ENCODE measurements at places on chromosomes 13 and 19.

GRCh38 chr19:33000510-33000909 is 28.5 kb downstream of the FAAP24 start:
- DNase-seq = no peak

DNA sequence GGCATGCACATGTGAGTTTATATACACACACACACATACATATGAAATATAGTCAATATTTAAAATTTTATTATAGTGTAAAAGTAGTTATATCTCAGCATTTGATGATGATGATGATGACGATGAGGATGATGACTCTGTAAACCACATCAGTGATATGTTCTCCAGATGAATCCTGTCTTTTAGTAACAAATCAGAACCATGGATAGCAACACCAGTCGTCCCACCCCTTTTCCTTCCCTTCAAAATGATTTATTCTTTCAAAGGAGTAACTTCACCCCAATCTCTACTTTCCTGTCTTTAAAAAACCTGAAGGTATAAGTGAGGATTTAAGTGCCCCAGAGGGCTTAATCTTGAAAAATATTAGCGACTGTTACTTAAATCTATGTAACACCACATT is 74.1 kb downstream of the DCLK1 start:
- DNase-seq = no peak

DNA sequence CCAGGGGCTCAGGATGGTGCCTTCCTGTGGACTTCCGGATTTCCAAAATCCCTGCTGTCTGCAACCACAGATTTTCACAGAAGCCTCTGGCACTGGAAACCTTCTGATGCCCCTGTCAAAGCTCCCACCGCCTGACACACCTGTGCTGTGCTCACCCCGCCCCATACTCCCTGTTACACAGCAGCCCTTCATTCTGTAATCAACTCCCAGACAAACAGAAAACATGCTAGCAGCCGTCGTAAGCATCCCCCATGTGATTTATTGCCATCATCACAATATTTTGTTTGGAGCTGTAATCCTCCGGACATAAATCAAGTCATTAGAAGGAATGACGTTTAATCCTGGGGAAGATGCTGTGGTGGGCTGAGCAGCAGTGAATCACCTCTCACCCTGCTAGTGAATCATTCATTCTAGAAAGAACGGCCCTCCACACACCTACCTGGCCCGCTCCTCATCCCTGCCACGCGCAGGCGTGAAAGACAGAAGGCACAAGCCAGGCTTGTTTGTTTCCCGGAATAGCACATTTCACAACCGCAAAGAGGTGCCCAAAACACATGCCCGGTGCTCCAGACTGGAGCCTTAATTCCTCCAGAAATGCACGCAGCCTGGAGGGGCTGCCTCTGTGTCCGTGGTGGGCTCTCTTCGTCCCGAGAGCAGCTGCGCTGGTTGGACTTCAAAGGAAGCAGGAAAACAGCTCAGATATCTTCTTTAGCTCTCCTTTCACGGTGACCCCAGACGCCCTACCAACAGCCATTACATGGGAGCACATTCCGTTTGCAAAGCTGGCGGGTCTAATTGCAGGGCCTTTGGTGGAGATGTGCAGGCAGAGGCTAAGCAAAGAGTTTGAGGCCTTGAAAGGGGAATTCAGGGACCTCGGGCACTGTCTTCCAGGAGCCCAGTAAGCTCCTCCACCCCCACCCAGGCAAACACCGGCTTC is 41.3 kb upstream of the KCTD15 start:
- DNase-seq = no peak

DNA sequence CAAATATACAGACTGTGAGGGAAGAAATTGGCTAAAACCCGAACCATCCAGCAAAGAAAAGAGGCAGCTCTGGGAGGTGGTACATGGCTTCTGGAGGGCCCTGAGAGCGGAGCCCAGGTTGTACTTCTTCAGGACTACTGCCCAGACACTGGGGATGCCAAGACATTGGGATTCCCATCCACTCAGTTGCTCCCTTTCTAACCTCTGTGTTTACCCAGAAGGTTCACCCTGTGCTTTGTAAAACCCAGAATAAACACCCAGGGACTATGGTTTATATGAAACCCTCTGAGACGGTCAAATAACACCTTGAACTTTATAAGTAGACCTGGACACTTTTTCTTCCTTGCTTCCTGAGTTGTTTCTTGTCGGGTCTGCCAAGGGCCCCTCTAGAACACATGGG is 9.7 kb downstream of the MEIOSIN start:
- no peak for DNase-seq

- no peak for DNase-seq
These were observed 44.8 kb downstream of the PHF11 start for GRCh38 chr13:49540552-49540951.

GRCh38 chr13:20142023-20142926 is 18.6 kb downstream of the GJA3 start:
- DNase-seq = no peak

GRCh38 chr19:14814982-14815652 is 19.9 kb downstream of the OR7A5 start:
- DNase-seq = no peak

DNA sequence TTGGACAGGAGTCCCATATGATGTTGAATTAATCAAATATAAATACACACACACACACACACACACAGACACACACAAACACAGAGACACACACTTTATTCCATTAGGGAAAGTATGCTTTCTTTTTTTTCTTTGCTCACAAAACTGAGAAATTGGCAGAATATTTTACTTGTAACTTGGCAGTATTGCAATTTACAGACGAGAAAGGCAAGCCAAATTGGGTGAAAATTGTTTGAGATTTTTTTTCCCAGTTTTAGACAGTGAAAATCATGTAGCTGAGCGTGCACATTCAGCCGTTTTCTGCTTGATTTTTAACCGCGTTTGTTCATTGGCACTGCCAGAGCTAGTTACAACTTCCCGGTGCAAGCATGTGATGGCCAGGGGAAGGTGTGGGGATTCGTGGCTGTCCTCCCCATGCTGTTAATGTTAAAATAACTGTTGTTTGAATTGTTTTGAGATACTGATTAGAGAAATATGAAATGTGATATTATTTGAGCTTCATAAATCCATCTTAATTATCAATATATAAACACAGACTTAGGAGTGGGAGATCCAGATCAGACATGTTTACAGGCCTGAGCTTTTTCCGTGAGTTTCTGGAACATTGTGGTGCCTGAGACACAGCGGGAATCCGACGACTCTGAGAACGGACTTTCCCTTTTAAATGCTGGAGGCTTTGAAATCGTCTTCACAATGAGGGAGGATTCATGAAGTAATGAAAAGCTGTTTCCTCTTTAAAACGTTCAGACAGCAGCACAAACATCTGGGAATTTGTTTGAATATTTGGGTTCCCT is 125.5 kb downstream of the KCNRG start:
- DNase-seq = no peak

- DNase-seq = no peak
These were observed 20.6 kb upstream of the CABP5 start for GRCh38 chr19:48064509-48064908.

GRCh38 chr19:33440682-33441081 is 67.2 kb downstream of the CEBPG start:
- DNase-seq = no peak

All from stimulated activated CD8-positive, alpha-beta memory T cell treated with anti-CD3 and anti-CD28 coated beads, Interleukin-4, amount 100 ng/mL, for 48 hours (primary cell).